ENCODE measurements at places on chromosomes 7 and 10.

GRCh38 chr7:31633894-31634494, 53.0 kb upstream of the PPP1R17 start:
- DNase-seq: no peak

DNA sequence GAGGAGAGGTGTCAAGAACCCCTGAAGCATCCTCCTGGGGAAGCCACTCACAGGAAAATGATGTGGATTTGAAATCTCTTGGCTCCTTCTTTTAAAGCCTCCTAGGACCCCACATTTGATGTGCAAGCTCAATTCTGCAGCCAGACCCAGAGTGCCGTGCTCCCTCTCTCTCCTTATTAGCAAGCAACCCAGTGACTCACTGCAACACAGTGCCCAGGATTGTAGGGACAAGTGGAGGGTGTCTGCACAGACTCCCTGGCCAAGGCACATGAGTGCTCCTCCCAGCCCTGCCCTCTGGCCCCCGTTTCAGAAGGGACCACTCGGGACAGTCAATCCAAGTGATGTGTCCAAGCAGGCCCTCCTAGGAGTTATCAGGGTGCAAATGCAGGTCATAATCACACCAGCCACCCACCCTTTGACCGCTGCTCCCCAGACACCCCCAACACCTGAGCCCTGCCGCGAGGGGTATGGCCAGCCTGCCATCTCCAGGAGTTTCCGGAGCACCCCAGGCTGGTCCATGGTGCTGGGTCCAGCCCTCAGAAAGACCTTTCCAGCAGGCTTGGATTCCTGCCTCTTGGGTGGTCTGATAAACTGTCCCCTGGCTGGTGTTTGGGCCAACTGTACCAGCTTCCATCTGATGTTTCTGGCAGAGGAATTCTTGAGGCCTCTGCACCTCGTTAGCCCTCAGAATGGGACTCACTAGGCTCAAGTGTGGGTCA, 54.5 kb upstream of the CXCL12 start:
- no peak for DNase-seq

GRCh38 chr7:87413029-87413428, 62.5 kb downstream of the ABCB4 start:
- no peak for DNase-seq

DNA sequence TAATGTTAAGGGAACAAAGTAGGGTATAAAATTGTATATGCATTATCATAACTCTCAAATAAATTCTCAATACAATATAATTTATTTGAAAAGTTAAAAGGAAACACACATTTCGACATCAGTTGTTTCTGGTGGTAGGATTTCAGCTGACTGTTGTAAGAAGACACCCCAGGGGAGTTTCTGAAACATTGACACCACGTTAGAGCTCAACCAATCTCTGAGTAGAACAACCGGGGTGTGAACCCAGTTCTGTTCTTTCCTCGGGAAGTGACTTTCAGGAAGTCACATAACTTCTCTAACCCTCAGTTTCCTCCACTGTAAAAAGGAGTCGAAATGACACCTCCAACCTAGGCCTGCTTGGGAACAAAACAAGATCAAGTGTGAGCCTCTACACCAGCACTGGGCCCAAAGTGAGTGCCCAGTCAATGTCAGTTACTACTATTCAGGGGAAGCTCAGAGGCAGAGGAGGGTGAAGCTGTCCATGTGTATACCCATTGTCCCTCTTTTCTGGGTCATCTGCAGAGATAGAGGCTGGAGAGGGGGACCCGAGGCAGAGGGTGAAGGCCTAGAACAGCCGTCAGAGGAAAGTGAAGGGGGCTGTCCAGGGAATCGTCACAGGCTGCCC, 67.1 kb downstream of the AOAH start:
- no peak for DNase-seq

DNA sequence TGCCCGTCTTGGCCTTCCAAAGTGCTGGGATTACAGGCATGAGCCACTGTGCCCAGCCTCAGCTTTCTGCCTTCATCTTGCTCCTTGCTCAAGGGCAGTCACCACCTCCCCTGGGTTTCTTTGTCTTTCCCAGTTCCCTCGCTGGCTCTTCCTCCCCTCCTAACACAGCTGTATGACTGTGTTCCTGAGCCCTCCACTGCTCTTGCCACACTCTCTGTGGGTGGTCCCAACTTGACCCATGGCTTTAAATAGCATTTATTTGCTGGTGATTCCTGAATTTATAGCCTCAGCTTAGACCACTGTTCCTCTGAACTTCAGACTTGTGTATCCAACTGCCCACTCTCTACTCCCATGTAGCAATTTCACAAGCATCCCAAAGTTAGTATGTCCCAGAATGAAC, 181.3 kb downstream of the BAMBI start:
- no peak for DNase-seq

DNA sequence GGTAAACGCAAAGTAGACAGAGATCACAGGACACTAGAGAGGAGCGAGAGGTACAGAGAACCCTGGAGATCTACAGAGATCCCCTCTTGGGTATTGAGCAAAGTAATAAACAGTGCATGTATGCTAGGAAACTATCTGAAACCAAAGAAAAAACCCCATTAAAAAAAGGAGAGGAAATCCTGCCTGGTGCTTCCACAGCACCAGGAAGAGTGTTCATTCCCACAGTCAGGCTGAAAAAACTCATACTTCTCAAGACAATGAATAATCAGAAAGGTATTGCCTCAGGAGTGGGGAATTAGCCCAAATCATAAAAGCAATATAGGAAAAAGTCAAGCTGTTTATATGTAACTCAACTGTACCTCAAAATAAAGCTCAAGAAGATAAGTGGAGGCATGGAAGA, 59.1 kb downstream of the ANKRD26 start:
- no peak for DNase-seq

GRCh38 chr10:81817596-81818170, 57.3 kb upstream of the NRG3 start:
- DNase-seq: no peak

DNA sequence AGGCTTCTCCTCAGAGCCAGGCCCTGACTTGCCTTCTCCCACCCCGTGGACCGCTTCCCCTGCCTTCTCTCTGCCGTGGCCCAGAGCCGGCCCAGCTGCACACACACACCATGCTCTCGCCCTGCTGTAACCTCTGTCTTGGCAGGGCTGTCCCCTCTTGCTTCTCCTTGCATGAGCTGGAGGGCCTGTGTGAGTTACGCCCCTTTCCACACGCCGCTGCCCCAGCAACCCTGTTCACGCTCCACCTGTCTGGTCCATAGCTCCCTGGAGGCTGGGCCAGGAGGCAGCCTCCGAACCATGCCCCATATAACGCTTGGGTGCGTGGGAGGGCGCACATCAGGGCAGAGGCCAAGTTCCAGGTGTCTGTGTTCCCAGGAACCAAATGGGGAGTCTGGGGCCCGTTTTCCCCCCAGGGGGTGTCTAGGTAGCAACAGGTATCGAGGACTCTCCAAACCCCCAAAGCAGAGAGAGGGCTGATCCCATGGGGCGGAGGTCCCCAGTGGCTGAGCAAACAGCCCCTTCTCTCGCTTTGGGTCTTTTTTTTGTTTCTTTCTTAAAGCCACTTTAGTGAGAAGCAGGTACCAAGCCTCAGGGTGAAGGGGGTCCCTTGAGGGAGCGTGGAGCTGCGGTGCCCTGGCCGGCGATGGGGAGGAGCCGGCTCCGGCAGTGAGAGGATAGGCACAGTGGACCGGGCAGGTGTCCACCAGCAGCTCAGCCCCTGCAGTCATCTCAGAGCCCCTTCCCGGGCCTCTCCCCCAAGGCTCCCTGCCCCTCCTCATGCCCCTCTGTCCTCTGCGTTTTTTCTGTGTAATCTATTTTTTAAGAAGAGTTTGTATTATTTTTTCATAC, 38.0 kb downstream of the LIMK1 start:
- DNase-seq: no peak

- no peak for DNase-seq
Observed at GRCh38 chr7:105769901-105770628, 106.3 kb downstream of the ATXN7L1 start.

DNA sequence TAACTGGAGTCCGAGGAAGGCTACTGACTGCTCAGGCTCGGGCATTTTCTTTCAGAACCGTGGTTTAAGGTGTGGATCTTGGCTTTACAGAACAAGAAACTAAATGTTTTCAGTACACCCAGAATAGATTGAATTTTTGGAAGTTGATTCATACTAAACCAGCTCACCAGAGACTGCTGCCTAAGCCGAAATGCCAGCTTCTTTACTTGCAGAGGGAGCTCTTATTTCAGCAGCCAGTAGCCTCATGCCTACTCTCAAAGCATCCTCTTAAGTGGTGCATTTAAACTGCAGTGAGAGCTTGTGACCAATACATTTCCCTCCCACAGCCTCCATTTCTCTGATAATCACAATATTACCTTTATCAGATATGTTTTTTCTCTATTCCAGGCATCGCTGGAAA, 615.1 kb downstream of the SUGCT start:
- no peak for DNase-seq

DNA sequence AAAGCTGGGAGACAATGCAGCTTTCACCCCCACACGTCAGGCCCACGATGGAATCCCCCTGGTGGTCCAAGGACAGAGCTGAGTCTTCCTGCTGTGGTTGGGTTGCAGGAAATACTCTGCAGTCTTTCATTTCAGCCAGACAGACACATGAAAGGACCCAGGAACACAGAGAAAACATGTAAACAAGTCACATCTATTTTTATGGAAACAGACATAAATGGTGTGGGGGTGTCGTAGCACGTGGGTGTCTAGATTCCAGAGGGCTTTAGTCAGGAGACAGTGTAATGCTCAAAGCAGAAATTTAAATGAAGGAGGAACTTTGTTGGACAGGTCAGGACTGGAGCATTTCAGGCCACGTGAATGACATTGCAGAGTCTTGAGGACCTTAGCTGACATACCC, 444.6 kb downstream of the SUGCT start:
- DNase-seq: no peak

GRCh38 chr7:11591055-11591633, 240.9 kb downstream of the THSD7A start:
- no peak for DNase-seq

DNA sequence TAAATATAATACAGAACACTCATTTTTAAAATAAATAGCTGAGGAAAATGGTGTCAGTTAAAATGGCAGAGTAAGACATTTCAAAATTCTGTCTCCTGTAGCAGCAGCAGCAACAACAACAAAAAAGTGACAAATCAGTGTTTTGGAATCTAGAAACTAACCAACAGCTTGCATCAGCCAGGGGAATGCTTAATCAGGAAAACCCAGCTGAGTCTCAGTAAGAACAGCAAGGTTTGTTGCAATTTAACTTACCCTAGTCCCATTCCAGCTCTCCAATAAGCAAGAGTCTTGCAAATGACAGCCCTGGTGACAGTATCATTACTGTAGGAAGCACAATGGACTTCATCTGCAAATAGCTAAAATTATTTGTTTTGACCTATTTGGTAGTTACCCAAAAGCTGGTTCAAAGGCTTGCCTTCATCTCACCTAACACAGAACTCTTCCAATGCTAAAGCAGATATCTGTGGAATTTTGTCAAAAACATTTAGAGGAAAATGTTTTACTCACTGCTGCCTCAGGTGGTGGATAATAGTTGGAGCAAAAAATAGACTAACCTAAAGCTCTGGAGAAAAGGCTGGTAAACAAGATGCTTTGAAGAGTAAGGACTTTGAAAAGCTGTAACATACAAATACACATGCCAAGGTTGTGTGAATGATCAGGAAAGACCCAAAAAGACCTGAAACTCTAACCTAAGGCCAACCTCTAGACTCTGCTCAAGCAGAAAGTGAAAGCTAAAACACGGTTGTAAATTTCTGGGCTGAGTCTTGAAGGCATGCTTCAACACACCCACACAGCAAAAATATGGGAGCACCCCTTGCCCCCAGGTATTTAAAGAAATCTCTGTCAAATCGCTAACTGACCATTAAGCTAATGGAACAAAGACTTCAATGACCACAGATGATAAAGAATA, 9.9 kb upstream of the ARHGAP22 start:
- DNase-seq: no peak

DNA sequence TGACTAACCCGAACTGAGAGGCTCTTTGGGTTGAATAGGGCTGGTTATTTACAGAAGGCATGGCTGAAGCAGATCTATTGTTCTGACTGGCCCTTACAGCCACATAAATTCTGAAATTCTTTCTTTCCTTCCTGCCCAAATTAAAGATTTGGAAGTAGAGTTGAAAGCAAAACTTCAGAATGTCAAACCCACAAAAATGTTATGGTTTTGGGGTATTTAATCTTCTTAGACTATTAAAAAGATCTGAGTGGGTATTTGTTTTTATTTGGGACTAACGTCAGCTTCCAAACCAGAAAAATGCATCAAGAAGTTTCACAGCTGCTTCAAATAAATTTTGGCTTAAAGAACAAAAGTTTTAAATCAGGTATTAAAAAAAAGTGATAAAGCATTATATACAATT, 124.5 kb downstream of the AHR start:
- no peak for DNase-seq

DNA sequence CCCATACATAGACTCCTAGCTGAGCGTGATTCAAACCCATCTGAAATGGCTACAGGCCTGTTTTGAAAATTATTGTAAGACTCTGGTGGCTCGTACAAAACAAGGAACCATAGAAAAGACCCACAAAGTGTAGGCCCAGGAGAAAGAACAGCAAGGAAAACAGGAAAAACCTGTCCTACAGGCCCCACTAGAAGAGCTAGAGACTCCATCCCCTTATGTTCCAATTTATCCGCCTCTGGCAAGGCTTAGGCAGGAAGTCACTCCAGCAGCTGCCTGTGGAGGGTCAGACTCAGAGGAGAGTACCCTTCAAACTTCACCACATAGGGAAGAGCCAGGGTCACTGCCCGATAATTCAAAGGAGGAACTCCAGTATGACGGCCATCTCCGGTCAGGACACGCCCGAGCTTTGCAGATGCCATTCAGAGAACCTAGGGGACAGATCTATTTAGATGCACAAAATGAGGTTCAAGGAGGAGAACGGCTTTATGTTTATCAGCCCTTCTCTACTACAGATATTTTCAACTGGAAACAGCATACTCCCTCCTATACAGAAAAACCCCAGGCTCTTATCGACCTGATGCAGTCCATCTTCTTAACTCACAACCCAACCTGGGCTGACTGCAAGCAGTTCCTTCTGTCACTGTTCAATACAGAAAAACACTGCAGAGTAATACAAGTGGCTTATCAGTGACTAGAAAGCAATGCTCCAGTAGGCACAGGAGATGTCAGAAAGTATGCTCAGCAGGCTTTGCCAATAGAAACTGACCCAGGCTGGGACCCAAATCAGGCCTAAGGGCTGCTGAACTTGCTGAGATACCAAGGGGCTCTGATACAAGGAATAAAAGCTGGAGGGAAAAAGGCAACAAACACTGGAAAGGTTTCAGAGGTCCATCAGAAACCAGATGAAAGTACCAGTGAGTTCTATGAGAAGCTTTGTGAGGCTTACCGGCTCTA, 8.6 kb upstream of the ZNF33B start:
- DNase-seq: no peak

GRCh38 chr7:14760730-14761478, 141.6 kb downstream of the DGKB start:
- no peak for DNase-seq

DNA sequence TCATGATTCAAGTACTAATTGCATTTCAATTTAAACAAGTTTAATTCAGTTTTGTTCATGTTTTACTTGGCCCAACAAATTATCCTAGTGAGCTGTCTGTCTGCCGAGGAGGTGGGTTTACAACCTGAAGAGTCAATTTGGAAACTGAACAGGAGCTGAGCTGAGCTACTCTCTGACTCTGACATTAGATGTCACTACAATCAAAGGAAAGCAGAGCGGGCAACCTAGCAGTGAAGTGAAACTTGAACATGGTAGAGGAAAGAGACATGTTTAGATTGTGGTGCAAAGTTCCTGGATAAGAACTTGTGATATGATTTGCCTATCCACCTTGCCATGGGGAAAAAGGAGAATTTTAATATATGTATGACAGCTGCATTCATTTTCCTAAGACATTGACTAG, 9.6 kb upstream of the AGR3 start:
- DNase-seq: no peak

- DNase-seq: no peak
Observed at GRCh38 chr7:22911889-22912288, 89.2 kb upstream of the TOMM7 start.

GRCh38 chr7:42254217-42254616, 17.2 kb upstream of the GLI3 start:
- no peak for DNase-seq

Data from stimulated activated CD4-positive, alpha-beta T cell treated with anti-CD3 and anti-CD28 coated beads, TNF-alpha, amount 100 ng/mL, for 1 hour (primary cell).